ENCODE measurements at places on chromosomes 12 and 14.

DNA sequence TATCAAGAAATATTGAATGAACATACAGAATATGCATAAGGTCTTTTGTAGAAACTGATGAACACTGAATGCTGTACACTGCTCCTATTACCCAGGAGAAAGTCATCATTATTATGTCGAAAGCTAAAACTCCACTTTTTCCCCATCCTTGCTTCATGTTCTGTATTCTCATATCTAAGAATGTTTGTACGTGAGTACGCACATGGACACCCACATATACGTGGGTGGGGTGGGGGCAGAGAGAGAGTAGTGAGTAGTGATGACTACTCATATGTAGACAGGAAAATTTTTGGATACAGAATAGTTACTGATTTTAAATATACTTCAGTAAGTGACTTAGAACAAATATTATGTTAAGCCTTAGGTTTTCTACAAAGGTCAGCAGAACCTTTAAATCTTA, 75.1 kb downstream of the FERMT2 start:
- no peak for DNase-seq

DNA sequence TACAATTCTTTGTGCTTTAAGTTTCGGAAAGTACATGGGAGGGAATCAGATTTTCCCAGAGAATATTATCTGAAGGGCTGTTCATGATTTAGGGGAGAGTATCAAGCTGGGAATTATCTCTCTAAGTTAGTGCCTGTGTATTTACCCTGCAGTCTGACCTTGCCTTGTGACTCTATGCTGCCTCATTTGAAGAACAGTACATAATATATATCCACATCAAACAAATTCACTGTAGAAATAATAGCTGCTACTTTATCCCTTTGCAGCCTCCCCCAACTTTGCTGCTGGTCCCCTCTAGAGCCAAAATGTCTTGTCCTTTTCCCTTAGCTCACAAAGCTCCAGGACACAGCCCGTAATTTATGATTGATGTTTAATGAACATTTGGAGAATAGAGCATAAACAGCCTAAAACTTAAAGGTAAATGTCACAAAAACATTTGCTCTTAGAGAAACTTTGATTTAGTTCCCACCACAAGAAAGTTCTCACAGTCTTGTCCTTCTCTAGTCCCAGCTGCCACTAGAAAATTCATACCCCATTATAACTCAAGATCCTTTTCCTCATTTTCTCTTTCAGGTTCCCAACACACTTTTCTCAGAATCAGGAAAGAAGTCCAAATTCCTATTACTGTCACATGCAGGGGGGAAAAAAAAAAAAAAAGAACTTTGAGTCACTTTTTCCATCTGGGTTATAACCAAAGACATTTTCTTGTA, 1009.6 kb downstream of the FLRT2 start:
- DNase-seq = no peak

- DNase-seq = peak; percentile 46
These were observed at the start of gene FAM234B for GRCh38 chr12:13044002-13044905. FAM234B (plus strand) TSS chr12:13044381; CDS start chr12:13044404, 23 bp downstream.

GRCh38 chr14:56555921-56556570, 23.6 kb upstream of the TMEM260 start:
- DNase-seq = no peak

GRCh38 chr12:52249511-52250047, 16.5 kb downstream of the KRT7 start:
- no peak for DNase-seq

DNA sequence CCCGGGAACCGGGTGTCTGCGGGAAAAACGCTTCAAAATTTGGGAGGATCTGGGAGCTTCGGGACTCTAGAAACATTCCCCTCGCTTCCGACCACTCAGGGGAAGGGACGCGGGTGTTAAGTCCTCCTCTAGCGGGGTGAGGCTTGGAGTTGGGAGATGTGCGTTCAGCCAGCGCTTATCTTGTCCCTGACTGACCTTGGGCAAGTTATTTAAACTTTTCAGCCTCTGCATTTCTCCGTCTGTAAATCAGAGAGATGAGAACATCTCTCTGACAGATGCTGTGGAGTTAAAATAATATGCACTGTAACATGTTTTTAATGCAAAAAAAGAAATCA, 76.9 kb upstream of the ANO4 start:
- DNase-seq = no peak

GRCh38 chr12:84696281-84696680, 216.3 kb downstream of the SLC6A15 start:
- DNase-seq = no peak

DNA sequence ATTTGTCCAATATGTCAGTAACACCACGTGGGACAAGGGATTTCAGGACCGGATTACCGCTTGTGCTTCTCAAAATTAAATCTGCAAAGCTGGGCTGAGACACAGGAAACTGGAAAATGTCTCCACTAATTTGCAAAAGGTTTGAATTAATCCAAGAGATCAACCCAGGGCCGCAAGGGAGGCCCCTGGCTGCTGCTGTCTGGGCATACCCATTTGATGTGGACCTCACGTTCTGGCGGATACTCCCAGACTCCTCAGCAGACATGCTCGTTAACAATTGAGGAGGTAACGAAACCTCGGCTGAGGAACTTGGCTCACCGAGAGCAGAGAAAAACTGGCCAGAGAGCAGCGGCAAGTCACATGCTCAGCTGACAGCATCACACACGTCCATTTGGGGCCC, 180.6 kb downstream of the SLC15A4 start:
- DNase-seq = no peak

DNA sequence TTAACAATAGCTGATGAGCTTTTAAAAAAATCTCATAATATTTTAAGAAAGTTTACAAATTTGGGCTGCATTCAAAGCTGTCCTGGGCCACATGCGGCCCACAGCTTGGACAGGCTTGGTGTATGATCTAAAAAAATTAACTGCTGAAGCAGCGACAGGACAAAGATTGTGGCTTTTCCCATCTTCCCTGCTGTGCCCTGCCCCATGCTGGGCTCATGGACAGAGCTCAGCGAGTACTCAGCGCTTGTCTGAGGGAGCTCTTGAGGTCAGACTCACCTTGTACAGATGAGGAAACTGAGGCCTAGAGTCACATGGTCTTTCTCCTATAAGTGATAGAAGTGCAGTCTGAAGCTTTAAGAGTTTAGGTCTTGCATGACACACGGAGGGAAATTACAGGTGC, 15.0 kb downstream of the EVL start:
- DNase-seq = no peak

DNA sequence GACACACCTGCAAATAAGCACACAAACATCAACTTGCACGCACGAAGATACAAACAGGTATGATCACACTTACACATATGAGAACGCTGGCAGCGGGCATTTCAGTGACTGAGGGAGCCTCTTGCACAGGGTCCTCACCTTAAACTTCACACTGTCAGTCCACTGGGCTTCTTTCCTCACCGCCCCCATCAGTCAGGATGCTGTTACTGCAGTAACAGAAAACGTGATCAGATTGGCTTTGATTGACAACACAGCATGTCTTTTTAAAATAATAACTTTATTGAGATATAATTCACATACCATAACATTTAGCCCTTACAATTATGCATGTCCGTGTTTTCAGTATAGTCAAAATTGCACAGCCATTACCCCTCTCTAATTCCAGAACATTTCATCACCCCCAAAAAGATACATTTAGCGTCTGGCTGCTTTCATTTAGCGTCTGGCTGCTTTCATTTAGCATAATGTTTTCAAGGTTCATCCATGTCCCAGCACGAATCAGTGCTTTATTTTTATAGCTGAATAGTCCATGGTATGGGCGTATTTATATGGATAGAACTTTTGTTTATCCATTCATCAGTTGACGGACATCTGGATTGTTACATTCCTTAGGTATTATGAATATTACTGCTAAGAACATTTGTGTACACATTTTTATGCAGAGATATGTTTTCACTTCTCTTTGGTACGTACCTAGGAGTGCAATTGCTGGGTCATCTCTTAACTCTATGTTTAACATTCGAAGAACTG, 8.4 kb downstream of the CCDC197 start:
- no peak for DNase-seq

GRCh38 chr12:89333564-89334252, 18.6 kb downstream of the DUSP6 start:
- no peak for DNase-seq

DNA sequence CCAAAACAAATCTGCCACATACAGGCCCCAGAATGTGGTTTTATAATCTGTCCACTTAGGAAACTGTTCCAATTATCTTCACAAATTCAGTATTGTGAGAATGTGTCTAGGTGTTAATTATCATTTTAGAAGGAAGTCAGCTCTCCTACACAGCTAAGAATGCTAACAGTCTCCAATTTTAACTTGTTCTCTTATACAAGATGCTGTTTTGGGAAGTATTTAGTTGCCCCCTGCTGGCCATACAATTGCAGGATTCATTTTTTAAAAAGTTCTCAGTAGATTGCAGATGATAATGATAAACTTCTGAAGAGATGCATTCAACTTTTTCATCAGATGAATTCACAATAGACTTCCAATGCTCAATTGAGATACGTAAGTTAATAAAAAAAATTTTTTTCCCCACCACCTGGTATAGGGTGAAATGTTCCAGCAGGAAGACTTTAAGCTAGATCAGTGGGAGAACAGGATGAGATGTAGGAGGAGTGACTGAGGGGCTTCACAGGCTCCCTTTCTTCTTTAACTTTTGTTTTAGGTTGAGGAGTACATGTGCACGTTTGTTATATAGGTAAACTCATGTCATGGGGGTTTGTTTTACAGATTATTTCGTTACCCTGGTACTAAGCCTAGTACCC, 27.3 kb upstream of the OSBPL8 start:
- no peak for DNase-seq

DNA sequence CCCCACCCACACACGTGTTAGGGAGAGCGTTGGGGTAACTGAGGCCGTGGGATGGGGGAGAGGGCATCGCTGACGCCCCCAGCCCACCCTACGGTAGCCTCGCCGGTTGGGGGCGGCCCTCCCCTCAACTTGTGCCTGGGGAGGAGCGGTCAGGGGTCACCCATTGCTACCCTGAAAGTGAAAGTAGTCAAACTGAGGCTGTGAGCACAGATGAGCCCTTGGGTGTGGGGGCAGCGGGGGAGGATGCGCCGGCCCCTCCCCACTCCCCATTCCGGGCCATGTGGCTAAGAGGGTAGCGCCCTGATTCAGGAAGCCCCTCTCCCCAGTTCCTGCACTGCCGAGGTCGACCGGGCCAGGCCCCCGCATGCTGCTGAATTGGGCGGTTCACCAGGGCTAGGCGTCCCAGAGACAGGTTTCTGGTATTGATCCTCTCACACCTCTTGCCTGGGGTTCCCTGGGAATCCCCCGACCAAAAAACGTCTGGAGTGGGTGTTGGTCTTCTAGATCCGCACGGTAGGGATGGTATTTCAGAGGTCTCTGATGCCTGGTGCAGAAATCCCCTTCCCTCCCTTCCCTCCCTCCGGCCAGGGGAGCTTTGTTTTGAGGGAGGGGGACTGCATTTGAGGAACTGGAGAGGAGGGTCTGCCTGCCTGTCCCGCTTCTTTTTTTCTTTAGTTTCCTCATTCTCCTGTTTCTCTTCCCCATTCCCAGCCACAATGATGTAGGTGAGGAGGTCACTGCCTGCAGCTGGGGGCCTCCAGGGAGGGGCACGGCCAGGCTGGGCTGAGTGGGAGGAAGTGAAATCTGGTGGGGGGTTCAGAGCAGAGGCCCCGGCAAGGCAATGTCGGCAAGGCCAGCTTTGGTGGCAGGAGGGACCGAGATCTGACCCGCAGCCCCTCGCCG, 1.0 kb downstream of the SH2B3 start:
- no peak for DNase-seq

DNA sequence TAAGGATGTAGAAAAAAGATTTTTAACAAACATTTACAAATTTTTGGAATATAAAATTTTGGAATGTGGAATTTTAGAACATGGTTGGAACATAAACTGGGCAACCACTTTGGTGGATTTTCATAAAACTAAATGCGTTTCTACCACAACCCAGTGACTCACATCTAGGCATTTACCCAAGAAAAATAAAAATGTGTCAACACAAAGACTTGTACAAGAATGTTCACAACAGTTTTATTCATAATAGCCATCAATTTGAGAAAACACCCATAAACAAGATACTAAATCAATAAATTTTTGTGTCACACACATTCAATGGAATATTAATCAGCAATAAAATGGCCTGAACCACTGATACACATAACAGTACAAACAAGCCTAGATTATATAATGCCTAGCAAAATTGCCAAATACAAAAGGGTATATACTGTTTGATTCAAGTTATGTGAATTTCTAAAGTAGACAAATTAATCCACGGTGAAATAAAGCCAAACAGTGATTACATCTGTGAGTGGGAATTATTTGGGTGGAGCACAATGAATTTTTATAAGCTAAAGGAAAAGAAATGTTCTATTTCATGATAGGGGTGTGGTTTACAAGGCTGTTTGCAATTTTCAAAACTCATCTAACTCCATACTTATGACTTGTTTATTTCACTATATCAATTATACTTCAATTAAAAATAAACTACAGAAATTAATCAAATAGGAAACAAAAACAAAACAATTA, 415.2 kb upstream of the OR4E1 start:
- DNase-seq = no peak

GRCh38 chr14:105664691-105665090, 138.3 kb downstream of the TMEM121 start:
- no peak for DNase-seq

DNA sequence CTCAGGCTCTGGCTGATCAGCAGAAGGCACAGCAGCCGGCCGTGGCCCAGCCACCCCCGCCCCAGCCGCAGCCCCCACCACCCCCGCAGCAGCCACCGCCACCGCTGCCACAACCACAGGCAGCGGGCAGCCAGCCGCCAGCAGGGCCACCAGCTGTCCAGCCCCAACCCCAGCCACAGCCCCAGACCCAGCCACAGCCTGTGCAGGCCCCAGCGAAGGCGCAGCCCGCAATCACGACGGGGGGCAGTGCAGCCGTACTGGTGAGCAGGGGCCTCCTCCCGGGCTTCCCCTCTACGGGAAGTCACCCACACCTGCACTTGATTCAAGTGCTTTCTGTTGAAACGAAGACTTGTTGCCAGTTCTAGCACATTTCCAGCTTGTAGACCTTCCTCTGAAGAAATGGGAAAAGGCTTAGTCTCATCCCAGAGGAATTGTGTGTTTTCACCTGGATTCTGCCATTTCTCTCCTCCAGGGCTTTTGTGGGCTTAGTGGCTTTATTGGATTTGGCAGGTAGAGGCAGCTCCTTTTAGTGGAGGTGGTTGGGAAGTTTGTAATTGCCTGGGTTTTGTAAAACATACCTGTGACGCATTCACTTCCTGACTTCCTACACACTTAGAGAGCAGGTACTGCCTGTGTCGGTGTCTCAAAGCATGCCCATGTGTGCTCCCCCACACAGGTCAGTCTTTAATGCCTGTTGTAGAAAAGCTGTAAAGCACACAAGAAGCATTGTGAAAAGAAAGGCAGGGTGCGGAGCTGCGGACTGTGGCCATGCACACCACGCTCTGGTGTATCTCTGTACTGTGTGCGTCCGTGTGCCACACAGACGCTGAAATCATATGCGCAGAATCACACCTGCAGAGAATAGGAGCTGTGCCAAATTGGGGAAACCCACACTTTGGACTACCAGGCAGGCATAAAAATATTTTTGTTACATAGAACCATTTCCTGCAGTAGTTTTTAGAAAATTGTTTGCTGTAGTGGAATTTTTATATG, 90.5 kb downstream of the DDX51 start:
- DNase-seq = no peak

DNA sequence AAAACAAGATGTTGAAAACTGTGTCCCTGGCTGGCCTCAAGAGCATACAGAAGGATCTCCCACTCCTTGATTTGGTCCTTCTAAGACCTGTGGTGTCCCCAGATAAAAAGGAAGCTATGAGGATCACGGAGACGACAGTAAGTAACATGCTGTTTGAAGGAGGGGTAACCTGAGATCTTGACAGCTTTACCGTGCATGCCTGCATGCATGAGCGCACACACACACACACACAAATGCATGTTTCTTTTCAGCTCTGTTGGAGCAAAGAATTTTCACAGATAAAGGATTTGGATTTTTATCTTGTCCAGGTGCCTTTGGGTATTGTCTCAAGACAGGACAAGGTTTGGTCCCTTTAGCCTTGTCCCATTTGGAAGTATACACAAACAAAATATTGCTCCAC, 411.6 kb upstream of the CCDC196 start:
- no peak for DNase-seq

Data from activated CD4-positive, CD25-positive, alpha-beta regulatory T cell treated with anti-CD3 and anti-CD28 coated beads, Interleukin-2, amount 50 U/mL, for 16 hours (primary cell).